ENCODE measurements at places on chromosomes 5 and 9. TPM values are rescaled to one million over a fixed set of nuclear protein-coding genes. Genes with fewer than 3 reads are reported as not detected.

DNA sequence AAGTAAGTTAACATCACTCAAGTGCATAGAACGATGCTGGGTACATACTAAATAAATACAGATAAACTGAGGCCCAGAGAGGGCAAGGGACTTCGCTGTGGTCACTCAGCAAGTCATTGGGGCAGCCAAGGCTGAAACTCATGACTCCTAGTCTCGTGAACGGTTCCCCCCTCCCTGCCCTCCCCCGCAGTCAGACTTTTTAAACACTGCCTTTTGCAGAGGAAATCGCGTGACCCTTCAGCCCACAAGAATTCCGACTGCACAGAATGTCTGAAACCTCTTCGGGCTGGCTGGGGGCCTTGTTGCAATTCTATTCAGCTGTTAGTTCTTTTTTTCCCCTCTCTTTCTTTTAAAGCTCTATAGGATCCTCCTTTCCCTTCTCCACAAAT is 28.1 kb downstream of the NEK6 start:
- H3K27me3 ChIP-seq, result no peaks in the 10 kb centered on the region
- H3K36me3 ChIP-seq, result peaks cover 8% of the 10 kb centered on the region
- peak; percentile 27 for DNase-seq

- no peaks in the 10 kb centered on the region for H3K36me3 ChIP-seq
- no peak overlapping the region for H3K4me3 ChIP-seq
- peaks cover 2% of the 10 kb centered on the region for H3K27me3 ChIP-seq
- no peak for DNase-seq
- H3K27ac ChIP-seq, result no peak overlapping the region
Observed at GRCh38 chr5:68048516-68048915, 167.0 kb upstream of the PIK3R1 start.

DNA sequence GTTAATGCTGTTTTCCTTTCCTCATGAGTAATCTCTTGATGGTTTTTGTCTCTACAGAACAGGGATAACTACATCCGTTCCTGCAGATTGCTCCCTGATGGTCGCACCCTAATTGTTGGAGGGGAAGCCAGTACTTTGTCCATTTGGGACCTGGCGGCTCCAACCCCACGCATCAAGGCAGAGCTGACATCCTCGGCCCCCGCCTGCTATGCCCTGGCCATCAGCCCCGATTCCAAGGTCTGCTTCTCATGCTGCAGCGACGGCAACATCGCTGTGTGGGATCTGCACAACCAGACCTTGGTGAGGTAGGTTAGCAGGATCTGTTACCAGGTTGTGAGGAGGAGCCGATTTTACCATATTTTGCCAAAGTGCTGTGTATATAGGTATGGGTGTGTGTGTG is 148.2 kb downstream of the TLE4 start:
- H3K36me3 ChIP-seq, result peaks cover 50% of the 10 kb centered on the region
- H3K4me3 ChIP-seq, result no peak overlapping the region
- no peak for DNase-seq

- H3K4me3 ChIP-seq, result no peak overlapping the region
- no peak for DNase-seq
Observed at GRCh38 chr5:78757269-78758053, 108.9 kb upstream of the LHFPL2 start.

The TSLP gene
- 0.87 TPM for total RNA-seq

GRCh38 chr5:169781420-169782345 is 144.6 kb downstream of the DOCK2 start:
- peaks cover 43% of the 10 kb centered on the region for H3K4me1 ChIP-seq
- no peak for DNase-seq

The TOR1A gene
- total RNA-seq, result 52.5 TPM

- H3K4me1 ChIP-seq, result peaks cover 41% of the 10 kb centered on the region
- DNase-seq, result no peak
- no peak overlapping the region for H3K27ac ChIP-seq
- peaks cover 20% of the 10 kb centered on the region for H3K27me3 ChIP-seq
- H3K4me3 ChIP-seq, result no peak overlapping the region
Observed at GRCh38 chr9:126395439-126396212, 69.0 kb downstream of the MVB12B start.

The RAB3C gene
- total RNA-seq, result not detected

The FBXL7 gene
- total RNA-seq, result 0.05 TPM

The ELOVL7 gene
- 0.68 TPM for total RNA-seq

The SCGB3A2 gene
- total RNA-seq, result not detected

- H3K4me1 ChIP-seq, result peaks cover 14% of the 10 kb centered on the region
- no peaks in the 10 kb centered on the region for H3K36me3 ChIP-seq
- DNase-seq, result no peak
- no peak overlapping the region for H3K4me3 ChIP-seq
- H3K27me3 ChIP-seq, result no peaks in the 10 kb centered on the region
Observed at GRCh38 chr9:90915693-90916092, 114.1 kb downstream of the SYK start.

DNA sequence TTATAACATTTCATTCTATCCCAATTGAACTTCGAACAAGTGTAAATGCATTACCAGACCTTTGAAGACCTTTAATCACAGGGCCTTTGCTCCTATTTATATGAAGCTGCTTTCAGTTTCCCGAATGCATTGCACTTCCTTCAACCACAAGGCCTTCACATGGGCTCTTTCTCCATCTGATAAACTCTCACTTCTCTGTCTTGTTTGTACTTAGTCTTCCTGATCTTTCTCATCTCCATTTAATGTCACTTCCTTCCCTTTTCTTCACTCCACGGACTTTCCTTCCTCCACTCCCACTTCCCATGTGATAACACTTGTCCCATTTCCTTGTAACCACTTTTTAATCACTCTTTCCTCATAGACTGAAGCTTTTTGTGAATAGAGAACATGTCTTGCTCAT is 74.3 kb upstream of the TNC start:
- peaks cover 22% of the 10 kb centered on the region for H3K27me3 ChIP-seq
- DNase-seq, result no peak
- no peak overlapping the region for H3K27ac ChIP-seq
- peaks cover 2% of the 10 kb centered on the region for H3K4me1 ChIP-seq

The MRPS2 gene
- total RNA-seq, result 61.7 TPM

The HEMGN gene
- 0.41 TPM for total RNA-seq

DNA sequence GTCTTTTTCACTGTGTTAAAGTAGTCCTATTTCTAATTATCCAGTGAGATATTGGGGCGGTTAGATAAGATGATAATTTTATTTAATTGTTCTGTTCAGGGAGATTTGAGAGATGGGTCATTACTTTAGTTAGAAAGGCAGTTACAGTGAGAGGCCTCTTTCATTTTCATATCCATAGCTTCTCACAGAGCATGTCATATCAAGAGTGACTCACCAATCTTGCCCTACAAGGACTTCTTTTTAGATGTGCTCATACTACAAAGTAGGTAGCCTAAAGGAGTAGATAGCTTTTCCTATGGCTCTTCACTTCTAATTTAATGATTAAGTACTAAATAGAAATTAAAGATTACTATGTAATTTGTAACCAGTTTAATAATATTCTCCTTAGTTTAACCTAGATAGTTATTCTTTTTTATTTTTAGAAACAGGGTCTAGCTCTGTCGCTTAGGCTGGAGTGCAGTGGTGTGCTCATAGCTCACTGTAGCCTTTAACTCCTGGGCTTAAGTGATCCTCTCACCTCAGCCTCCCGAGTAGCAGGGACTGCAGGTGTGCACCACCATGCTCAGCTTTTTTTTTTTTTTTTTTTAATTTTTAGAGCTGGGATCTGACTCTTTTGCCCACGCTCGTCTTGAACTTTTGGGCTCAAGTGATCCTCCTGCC is 71.0 kb downstream of the FER start:
- peaks cover 8% of the 10 kb centered on the region for H3K4me1 ChIP-seq
- H3K27me3 ChIP-seq, result no peaks in the 10 kb centered on the region
- no peak for DNase-seq
- H3K36me3 ChIP-seq, result no peaks in the 10 kb centered on the region

The SLCO6A1 gene
- total RNA-seq, result not detected

GRCh38 chr9:108119530-108120113 is 630.1 kb upstream of the KLF4 start:
- no peaks in the 10 kb centered on the region for H3K36me3 ChIP-seq
- H3K27me3 ChIP-seq, result no peaks in the 10 kb centered on the region
- no peak for DNase-seq

GRCh38 chr5:39411985-39412384 is 12.8 kb downstream of the DAB2 start:
- H3K27ac ChIP-seq, result no peak overlapping the region
- no peaks in the 10 kb centered on the region for H3K4me1 ChIP-seq
- H3K27me3 ChIP-seq, result peaks cover 29% of the 10 kb centered on the region
- DNase-seq, result no peak
- H3K36me3 ChIP-seq, result no peaks in the 10 kb centered on the region
- no peak overlapping the region for H3K4me3 ChIP-seq

DNA sequence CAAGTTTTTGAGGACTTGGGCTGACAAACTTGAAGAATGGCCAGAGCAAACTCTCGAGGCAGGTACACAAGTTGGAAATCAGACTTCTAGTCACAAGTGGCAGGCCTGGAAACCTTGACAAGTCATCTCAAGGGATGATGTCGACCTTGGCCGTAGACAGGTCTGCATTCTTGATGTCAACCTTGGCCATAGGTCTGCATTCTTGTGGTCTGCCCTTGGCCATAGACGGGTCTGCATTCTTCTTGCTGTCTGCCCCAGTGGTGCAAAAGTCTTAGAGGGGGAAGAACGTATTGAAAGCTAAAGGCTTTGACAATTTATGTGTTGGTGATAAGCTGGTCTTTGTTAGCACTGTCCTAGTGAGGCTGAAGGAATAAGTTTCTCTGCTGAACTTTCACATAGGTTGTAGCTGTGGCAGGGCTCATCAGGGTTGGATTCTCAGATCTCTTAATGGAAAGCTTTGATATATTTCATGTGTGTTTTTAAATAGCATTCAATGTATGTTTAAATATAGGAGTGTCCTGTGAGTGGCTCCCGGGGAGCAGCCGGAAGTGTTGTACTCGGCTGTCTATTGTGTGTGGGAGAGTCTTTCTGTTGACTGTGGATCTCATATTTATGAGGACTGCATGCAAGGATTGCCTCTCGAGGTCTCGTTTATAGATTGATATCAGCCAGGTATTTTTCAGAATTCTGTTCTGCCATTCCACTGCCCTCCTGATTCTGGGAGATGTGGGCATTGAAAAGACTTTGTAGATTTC is 27.0 kb downstream of the SUB1 start:
- H3K36me3 ChIP-seq, result peaks cover 26% of the 10 kb centered on the region
- peaks cover 5% of the 10 kb centered on the region for H3K4me1 ChIP-seq
- H3K4me3 ChIP-seq, result no peak overlapping the region
- no peak overlapping the region for H3K27ac ChIP-seq
- no peak for DNase-seq
- H3K27me3 ChIP-seq, result no peaks in the 10 kb centered on the region

The FOXD4L4 gene
- not detected for total RNA-seq

The BTNL9 gene
- total RNA-seq, result 0.09 TPM

GRCh38 chr9:1267581-1267980 is 217.4 kb downstream of the DMRT2 start:
- no peaks in the 10 kb centered on the region for H3K27me3 ChIP-seq
- H3K4me3 ChIP-seq, result no peak overlapping the region
- no peaks in the 10 kb centered on the region for H3K4me1 ChIP-seq
- DNase-seq, result no peak
- no peak overlapping the region for H3K27ac ChIP-seq

DNA sequence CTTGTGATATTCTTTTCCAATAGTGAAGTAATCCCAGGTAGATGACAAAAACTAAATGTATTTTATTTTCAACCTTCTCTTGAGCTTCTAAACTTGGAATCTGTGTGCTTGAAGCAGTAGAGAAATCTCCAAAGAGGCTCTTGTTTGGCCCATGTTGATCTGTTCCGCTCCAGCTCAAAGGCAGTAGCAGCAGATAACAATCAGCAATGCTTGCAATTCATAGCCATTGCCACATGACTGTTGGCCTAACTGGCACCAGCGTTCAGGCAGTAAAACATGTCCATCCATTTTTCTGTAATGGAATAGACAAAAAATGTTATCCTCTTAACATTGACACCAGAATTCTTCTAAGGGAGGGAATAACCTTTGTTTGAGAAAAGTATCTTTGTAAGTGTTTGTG is 270.7 kb upstream of the MSX2 start:
- peaks cover 7% of the 10 kb centered on the region for H3K4me1 ChIP-seq
- DNase-seq, result no peak
- H3K36me3 ChIP-seq, result no peaks in the 10 kb centered on the region
- no peaks in the 10 kb centered on the region for H3K27me3 ChIP-seq

DNA sequence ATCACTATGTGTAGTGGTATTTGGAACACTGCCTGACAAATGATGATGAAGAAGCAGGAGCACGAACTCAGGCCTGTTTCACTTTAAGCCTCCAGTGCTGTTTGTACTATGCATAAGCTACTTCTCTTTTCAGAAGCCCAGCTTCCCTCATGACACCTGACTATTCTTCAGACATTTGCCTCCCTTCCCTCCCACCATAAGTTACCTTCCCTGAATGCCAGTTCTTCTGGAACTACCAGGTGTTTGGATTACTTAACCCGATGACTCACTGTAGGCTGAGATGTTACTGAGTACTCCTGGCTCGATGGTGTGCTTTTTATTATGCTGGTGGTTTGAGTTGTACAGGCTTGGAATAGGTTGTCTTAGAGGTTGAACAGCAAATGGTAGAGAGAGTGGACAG is 180.0 kb downstream of the SPATA31D1 start:
- no peaks in the 10 kb centered on the region for H3K36me3 ChIP-seq
- DNase-seq, result no peak

- no peaks in the 10 kb centered on the region for H3K36me3 ChIP-seq
- no peaks in the 10 kb centered on the region for H3K4me1 ChIP-seq
- H3K27ac ChIP-seq, result no peak overlapping the region
- no peak for DNase-seq
- H3K4me3 ChIP-seq, result no peak overlapping the region
Observed at GRCh38 chr5:148751025-148751424, 75.4 kb upstream of the ADRB2 start.

The KIF20A gene
- total RNA-seq, result 28.1 TPM

The ARID3C gene
- total RNA-seq, result 0.21 TPM

GRCh38 chr9:95049761-95050160 is 267.7 kb downstream of the FANCC start:
- H3K4me3 ChIP-seq, result no peak overlapping the region
- peaks cover 10% of the 10 kb centered on the region for H3K4me1 ChIP-seq
- H3K27ac ChIP-seq, result no peak overlapping the region
- DNase-seq, result no peak
- H3K36me3 ChIP-seq, result peaks cover 12% of the 10 kb centered on the region
- H3K27me3 ChIP-seq, result peaks cover 33% of the 10 kb centered on the region

DNA sequence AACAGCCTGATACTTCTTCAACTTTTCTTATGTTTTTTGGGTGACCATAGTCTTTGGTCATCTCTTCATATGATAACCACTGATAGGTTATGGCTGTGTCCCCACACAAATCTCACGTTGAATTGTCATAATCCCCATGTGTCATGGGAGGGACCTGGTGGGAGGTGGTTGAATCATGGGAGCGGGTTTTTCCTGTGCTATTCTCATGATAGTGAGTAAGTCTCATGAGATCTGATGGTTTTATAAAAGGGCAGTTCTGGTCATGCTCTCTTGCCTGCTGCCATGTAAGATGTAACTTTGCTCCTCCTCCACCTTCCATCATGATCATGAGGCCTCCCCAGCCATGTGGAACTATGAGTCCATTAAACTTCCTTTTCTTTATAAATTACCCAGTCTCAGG is 8.7 kb downstream of the RHOBTB3 start:
- H3K27ac ChIP-seq, result no peak overlapping the region
- no peak for DNase-seq
- H3K4me3 ChIP-seq, result no peak overlapping the region
- H3K36me3 ChIP-seq, result no peaks in the 10 kb centered on the region
- H3K4me1 ChIP-seq, result peaks cover 10% of the 10 kb centered on the region
- H3K27me3 ChIP-seq, result peaks cover 41% of the 10 kb centered on the region

The TNFSF15 gene
- total RNA-seq, result 0.28 TPM

- no peaks in the 10 kb centered on the region for H3K36me3 ChIP-seq
- no peak overlapping the region for H3K27ac ChIP-seq
- H3K4me3 ChIP-seq, result no peak overlapping the region
- H3K27me3 ChIP-seq, result peaks cover 13% of the 10 kb centered on the region
- DNase-seq, result no peak
Observed at GRCh38 chr9:36881743-36882441, 152.2 kb downstream of the PAX5 start.
